ENCODE measurements at places on chromosomes 5 and 9.

DNA sequence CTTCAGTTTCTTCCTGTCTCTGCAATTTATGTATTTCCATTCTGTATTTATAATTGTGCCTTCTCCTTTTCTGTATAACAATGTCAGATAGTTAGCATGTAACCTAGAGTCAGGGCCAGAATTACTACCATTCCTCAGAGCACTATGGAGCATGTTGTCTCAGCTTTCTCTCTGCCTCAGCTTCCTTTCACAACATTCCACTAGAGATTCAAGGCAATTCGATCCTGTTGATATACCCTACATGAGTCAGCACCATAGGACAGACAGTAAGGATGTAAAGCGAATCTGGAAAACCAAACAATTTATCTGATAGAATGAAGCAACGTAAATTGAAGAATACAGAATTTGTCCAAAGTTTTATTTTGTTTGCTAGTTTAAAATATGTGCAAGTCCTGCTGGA lies 728.3 kb upstream of the SEMA6A start:
- no peak overlapping the region for H3K4me3 ChIP-seq
- H3K27me3 ChIP-seq: no peaks in the 10 kb centered on the region
- DNase-seq: no peak
- no peaks in the 10 kb centered on the region for H3K4me1 ChIP-seq
- H3K36me3 ChIP-seq: no peaks in the 10 kb centered on the region

DNA sequence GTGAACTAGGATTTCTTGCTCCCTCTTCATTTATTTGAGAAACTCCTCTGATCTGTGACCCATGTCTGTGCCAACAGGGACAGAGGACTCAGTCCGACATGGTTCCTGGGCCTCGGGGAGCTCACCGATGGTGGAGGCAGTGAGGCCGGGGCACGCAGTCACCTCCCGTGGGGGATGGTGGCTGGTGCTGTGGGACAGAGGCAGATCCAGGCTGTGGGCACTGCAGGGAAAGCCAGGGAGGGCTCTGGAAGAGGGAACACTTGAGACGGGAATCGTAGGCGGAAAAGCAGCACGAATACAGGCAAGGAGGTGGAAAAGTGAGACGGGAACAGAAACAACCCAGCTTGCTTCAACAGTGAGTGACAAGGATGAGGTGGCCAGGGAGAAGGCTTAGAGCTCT lies 127.8 kb downstream of the GABBR2 start:
- peaks cover 46% of the 10 kb centered on the region for H3K27me3 ChIP-seq
- no peak for DNase-seq
- no peaks in the 10 kb centered on the region for H3K36me3 ChIP-seq
- H3K4me1 ChIP-seq: no peaks in the 10 kb centered on the region

DNA sequence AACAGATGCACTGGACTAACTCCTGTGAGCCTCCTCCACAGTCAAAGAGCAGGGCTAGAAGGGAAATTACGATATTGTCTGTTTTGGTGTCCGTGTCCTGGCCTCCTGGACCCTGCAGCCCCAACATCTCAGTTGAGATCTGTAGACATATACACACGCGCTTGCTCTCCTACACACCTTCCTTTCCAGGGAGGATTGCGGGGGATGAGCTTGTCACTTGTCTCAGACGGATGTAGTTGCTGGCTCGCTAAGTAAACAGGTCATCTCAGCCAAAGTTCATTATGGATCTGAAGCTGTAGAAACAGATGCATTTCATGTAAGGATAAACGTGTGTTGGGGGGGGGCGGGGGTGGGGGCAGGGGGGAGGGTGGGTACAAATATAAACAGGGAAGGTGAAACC lies 549.3 kb downstream of the CCDC171 start:
- no peak overlapping the region for H3K4me3 ChIP-seq
- H3K4me1 ChIP-seq: peaks cover 3% of the 10 kb centered on the region
- no peak overlapping the region for H3K27ac ChIP-seq
- no peak for DNase-seq
- no peaks in the 10 kb centered on the region for H3K27me3 ChIP-seq
- no peaks in the 10 kb centered on the region for H3K36me3 ChIP-seq

- no peaks in the 10 kb centered on the region for H3K36me3 ChIP-seq
- no peaks in the 10 kb centered on the region for H3K4me1 ChIP-seq
- H3K27me3 ChIP-seq: peaks cover 9% of the 10 kb centered on the region
- no peak overlapping the region for H3K4me3 ChIP-seq
- DNase-seq: no peak
Observed at GRCh38 chr9:113755433-113755832, 120.7 kb upstream of the ZNF618 start.

- H3K4me3 ChIP-seq: no peak overlapping the region
- no peak overlapping the region for H3K27ac ChIP-seq
Observed at GRCh38 chr9:120542701-120543490, 37.1 kb downstream of the CDK5RAP2 start.

DNA sequence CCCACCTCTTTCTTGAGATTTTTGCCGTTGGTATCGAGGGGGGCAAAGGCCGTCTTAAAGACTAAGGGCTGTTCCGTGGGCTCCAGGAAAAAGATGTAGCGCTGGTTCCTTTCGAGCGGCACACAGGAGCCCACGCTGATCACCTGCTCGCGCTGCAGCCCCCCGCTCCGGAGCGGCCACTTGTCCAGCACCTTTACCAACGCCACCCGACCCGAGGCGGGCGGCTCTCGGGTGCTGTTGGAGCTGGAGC lies 781 bp downstream of the NRG2 start:
- H3K4me1 ChIP-seq: peaks cover 13% of the 10 kb centered on the region
- H3K4me3 ChIP-seq: peak overlapping the region; percentile 52
- H3K27ac ChIP-seq: no peak overlapping the region
- DNase-seq: no peak
- no peaks in the 10 kb centered on the region for H3K36me3 ChIP-seq
- peaks cover 77% of the 10 kb centered on the region for H3K27me3 ChIP-seq

DNA sequence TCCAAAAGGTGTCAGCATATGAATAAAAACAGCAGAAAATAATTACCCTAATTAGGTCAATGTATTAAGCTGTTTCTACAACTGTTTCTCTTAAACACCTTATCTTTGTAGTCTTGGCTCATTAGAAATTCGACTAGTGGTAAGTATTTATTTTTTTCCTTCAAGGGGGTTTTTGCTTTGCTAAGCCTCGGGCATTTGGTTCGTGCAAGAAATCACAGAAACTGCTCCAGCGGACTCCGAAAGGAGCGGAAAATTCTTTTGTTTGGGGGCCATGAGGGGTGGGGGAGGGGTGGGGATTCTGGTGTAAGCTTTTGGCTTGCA lies 757 bp downstream of the ZBED3 start:
- no peak for DNase-seq
- peak overlapping the region; percentile 64 for H3K4me3 ChIP-seq
- H3K27ac ChIP-seq: peak overlapping the region; percentile 92
- H3K4me1 ChIP-seq: peaks cover 15% of the 10 kb centered on the region
- H3K27me3 ChIP-seq: no peaks in the 10 kb centered on the region
- no peaks in the 10 kb centered on the region for H3K36me3 ChIP-seq

GRCh38 chr5:140953234-140953633 lies 13.0 kb upstream of the PCDHAC2 start:
- H3K36me3 ChIP-seq: no peaks in the 10 kb centered on the region
- peaks cover 5% of the 10 kb centered on the region for H3K4me1 ChIP-seq
- peak; percentile 63 for DNase-seq
- H3K27ac ChIP-seq: peak overlapping the region; percentile 50
- no peaks in the 10 kb centered on the region for H3K27me3 ChIP-seq

GRCh38 chr5:97501286-97501964 lies 318.4 kb upstream of the RIOK2 start:
- no peaks in the 10 kb centered on the region for H3K36me3 ChIP-seq
- H3K27me3 ChIP-seq: no peaks in the 10 kb centered on the region
- no peak overlapping the region for H3K27ac ChIP-seq
- H3K4me1 ChIP-seq: no peaks in the 10 kb centered on the region
- H3K4me3 ChIP-seq: no peak overlapping the region

- DNase-seq: no peak
- no peak overlapping the region for H3K4me3 ChIP-seq
- no peaks in the 10 kb centered on the region for H3K36me3 ChIP-seq
- H3K27ac ChIP-seq: no peak overlapping the region
Observed at GRCh38 chr5:126268697-126269315, 154.4 kb upstream of the GRAMD2B start.

- no peak overlapping the region for H3K27ac ChIP-seq
- no peaks in the 10 kb centered on the region for H3K36me3 ChIP-seq
- no peaks in the 10 kb centered on the region for H3K4me1 ChIP-seq
- DNase-seq: no peak
- no peak overlapping the region for H3K4me3 ChIP-seq
Observed at GRCh38 chr9:19481971-19482404, 73.2 kb downstream of the ACER2 start.

- peaks cover 7% of the 10 kb centered on the region for H3K4me1 ChIP-seq
- peaks cover 12% of the 10 kb centered on the region for H3K36me3 ChIP-seq
- peak; percentile 70 for DNase-seq
- H3K4me3 ChIP-seq: peak within 1 kb of the TSS; percentile 76
- peak within 1 kb of the TSS; percentile 63 for H3K27ac ChIP-seq
Observed at GRCh38 chr9:137550231-137550621, at the start of gene PNPLA7. TSS of gene PNPLA7 (minus strand) at chr9:137550402. CDS start at chr9:137550197, 205 bp downstream.

DNA sequence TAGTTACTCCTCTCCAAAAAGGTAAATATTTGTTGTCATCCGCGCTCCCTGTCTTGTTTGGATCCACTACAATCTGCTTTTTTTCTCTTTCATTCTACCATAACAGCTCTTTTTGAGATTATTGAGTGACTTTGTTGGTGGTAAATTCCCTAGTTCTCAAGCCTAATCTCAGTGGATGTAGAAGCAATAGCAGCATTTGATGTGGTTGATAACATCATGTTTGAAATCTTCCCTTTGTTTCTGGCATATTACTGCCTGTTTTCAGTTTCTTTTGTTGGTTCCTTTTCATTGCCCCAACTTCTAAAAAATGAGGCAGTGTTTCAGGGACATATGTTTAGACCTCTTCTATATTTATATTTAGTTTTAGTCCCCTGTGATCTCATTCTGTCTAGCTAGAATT lies 8.9 kb downstream of the CDC42SE2 start:
- DNase-seq: no peak
- no peaks in the 10 kb centered on the region for H3K27me3 ChIP-seq
- no peaks in the 10 kb centered on the region for H3K36me3 ChIP-seq

DNA sequence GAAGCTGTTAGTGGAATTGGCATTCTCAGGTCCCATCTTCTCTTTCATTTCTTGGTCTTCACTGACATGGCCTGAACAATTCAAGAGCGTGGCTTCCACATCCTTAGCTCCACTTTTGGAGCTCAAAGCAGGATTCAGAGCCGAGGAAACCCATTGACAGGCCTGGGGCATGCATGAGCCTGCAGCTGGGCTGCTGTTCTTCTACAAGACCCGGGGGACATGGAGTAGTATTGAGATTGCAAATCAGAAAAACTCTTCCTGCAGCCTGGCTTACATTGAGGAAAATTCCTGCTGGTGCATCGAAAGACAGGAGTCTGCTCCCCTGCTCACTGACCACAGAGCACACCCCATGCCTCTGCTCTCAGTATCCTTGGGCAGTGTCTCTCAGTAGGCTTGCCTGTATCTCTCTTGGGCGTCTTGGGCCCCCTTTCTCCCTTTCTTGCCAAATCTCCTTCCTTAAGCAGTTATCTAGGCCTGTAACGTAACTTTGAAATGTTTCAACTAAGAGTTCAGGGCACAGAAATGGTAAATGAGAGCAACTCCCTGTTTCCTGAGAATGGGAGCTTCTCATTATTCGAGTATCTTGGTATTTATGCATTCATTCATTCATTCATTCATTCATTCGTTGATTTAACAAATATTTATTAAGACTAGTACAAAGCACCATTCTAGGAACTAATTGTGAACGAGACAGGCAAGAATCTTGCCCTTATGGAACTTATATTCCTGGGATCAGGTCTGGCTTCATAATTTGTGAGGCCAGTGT lies 603.6 kb upstream of the CLINT1 start:
- H3K36me3 ChIP-seq: no peaks in the 10 kb centered on the region
- DNase-seq: no peak
- no peaks in the 10 kb centered on the region for H3K4me1 ChIP-seq
- no peak overlapping the region for H3K4me3 ChIP-seq

- no peak overlapping the region for H3K4me3 ChIP-seq
- DNase-seq: no peak
- H3K27me3 ChIP-seq: no peaks in the 10 kb centered on the region
- H3K4me1 ChIP-seq: no peaks in the 10 kb centered on the region
- no peak overlapping the region for H3K27ac ChIP-seq
- no peaks in the 10 kb centered on the region for H3K36me3 ChIP-seq
Observed at GRCh38 chr9:110605565-110605964, 26.0 kb upstream of the SVEP1 start.

- H3K27ac ChIP-seq: no peak overlapping the region
- H3K4me3 ChIP-seq: no peak overlapping the region
- no peaks in the 10 kb centered on the region for H3K36me3 ChIP-seq
- H3K4me1 ChIP-seq: peaks cover 4% of the 10 kb centered on the region
- H3K27me3 ChIP-seq: no peaks in the 10 kb centered on the region
- peak; percentile 65 for DNase-seq
Observed at GRCh38 chr9:27645161-27645840, 72.0 kb upstream of the C9orf72 start.

- H3K27ac ChIP-seq: no peak overlapping the region
- no peaks in the 10 kb centered on the region for H3K36me3 ChIP-seq
- no peak for DNase-seq
Observed at GRCh38 chr9:137293094-137293481, 9.0 kb downstream of the NRARP start.

DNA sequence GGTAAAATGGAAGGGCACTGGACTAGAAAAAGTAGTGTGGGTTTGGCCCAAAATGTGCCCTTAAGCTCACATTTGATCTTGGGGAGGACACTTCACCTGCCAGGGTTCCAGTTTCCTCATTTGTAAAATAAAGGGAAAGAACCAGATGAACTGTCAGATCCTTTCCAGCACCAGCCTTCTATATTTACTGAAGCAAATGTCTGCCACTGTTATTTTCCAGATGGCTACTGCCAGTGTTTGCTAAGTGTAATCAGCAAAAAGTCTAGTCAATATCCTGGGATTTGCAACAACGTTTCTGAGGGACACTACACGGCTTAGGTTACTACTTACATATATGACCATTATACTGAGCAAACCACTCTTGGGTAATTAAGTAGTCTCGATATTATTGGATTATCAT lies 340.3 kb downstream of the KCNN2 start:
- no peak overlapping the region for H3K27ac ChIP-seq
- H3K4me1 ChIP-seq: no peaks in the 10 kb centered on the region
- H3K4me3 ChIP-seq: no peak overlapping the region
- no peaks in the 10 kb centered on the region for H3K36me3 ChIP-seq

- no peak overlapping the region for H3K27ac ChIP-seq
- no peaks in the 10 kb centered on the region for H3K36me3 ChIP-seq
- H3K4me3 ChIP-seq: no peak overlapping the region
- peaks cover 9% of the 10 kb centered on the region for H3K4me1 ChIP-seq
- no peaks in the 10 kb centered on the region for H3K27me3 ChIP-seq
- DNase-seq: no peak
Observed at GRCh38 chr5:108798513-108799265, 51.0 kb downstream of the FER start.
